ENCODE measurements at places on chromosomes 13 and 19.

DNA sequence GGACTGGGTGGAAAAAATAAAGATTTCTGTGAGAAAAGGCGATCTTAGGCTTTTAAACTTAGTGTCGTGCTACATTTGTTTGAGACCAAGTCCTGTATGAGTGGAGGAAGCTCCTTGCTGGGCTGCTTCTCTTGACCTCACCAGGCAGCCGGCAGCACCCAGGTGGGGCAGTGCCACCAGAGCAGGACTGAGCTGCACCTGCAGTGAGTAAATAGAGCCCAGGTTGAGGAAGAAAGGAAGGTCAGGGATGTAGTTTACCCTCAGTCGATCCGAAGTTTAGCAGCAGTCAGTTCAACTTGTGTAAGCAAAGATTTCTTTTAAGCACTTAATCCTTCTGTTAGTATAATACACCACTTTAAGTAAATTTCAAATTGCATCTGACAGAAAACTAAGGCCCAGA, 13.6 kb downstream of the HNRNPM start:
- DNase-seq = no peak

GRCh38 chr13:43089912-43090498, 66.6 kb downstream of the DNAJC15 start:
- DNase-seq = no peak

GRCh38 chr19:7106711-7107657, 37.5 kb downstream of the ZNF557 start:
- no peak for DNase-seq

GRCh38 chr13:95343944-95344343, 42.7 kb upstream of the ABCC4 start:
- DNase-seq = no peak

GRCh38 chr19:4367781-4368127, 24.4 kb downstream of the MPND start:
- DNase-seq = no peak

GRCh38 chr19:44055870-44056269, 4.0 kb downstream of the ZNF223 start:
- DNase-seq = no peak

DNA sequence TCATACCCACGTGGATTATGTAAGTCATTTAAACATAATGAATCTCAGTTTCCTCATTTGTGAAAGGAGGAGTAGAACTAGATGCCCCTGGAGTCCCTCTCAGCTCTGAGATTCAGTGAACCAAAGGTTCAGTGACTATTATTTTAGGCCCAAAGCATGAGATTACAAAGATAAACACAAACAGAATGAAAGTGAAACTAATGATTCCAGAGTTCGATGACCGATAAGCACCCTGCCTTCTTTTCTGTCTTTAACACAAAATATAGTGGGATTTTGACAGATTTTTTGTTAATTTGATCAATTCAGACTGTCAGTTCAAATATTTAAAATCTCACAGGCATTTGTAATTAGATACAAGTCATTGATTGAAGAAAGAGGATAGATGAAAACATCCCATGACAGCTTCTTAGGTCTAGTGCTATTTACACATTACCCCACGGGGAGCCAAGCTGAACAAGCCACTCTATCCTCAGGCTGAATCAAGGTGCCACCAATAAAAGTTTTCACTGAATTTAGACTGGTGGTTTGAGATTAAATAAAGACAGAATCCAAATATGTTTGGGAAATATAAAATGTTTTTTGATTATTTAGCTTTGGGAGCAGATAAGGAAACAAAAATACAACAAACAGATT, 64.6 kb upstream of the RAP2A start:
- no peak for DNase-seq

GRCh38 chr19:39968789-39969188, 2.2 kb upstream of the PSMC4 start:
- no peak for DNase-seq

DNA sequence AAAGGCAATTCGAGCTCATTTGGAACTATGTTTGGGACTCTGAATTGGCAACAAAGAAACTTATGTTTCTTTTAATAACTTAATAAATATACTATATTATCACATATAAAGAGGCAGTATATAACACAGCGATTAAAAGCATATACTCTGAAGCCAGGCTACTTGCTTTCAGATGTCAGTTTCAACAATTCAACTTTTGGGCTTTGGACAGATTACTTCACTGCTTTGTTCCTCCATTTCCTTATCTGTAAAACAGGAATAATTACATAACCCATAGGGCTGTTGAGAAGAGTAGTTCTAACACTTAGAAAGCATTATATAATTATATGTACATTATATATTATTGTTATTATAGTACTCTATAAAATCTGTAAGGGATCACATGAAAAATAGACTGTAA, 107.2 kb downstream of the EDNRB start:
- DNase-seq = no peak

- peak; percentile 85 for DNase-seq
Observed at GRCh38 chr19:39199025-39199424, 2.3 kb downstream of the NCCRP1 start.

GRCh38 chr13:76129305-76130000, 493.3 kb downstream of the LMO7 start:
- no peak for DNase-seq

DNA sequence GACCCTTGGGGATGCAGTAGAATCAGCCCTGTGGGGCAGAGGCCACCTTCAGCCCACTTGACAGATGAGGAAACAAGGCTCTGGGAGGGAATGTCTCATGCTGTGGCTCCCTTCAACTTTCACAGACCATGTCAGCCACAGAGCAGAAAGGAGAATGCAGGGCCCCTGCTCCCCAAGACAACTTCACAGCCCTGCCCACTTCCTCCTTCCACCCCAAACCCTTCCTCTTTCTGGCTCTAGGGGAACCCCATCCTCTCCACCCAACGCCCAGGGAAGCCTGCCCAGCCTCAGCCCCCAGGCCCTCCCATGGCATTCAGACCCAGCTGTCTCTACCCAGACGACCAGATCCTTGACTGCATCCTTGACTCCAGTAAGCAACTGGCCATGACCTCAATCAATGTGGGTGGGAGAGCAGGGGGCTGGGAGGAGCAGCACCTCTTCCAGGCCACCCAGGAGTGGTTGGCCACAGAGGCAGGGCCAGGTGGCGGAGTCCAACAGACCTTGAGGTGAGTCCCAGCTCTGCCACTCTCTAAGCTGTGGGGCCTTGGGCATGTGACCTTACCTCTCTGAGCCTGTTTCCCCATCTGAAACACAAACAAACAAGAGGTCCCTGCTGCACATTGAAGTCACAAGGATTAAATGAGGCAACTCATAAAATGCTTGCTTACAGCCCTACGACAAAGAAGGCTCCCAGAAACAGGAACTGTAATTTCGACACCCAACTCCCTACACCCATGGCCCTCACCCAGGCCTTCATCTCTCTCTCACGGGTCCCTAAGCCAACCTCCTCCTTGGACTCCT, 15.8 kb downstream of the DEDD2 start:
- DNase-seq = no peak

DNA sequence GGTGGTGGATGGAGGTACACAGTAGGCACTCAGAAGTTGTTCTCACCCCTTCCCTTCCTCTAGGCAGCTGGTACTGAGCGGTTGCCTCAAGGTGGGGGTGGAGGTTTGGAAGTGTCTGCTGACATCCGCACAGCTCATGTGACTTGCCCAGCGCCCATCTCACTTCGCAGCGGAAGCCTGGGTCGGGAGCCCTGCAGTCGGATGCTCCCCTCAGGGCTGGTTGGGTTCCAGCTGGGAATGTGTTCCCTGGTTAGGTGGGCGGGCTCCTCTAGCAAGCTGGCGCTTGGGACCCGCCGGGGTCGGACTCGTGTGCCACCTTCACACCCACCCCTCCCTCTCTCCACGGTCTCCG, 10.2 kb downstream of the PPP1R37 start:
- no peak for DNase-seq

GRCh38 chr13:50732712-50733111, 110.8 kb downstream of the DLEU7 start:
- no peak for DNase-seq

GRCh38 chr13:41291246-41291645, 19.8 kb upstream of the NAA16 start:
- DNase-seq = no peak

DNA sequence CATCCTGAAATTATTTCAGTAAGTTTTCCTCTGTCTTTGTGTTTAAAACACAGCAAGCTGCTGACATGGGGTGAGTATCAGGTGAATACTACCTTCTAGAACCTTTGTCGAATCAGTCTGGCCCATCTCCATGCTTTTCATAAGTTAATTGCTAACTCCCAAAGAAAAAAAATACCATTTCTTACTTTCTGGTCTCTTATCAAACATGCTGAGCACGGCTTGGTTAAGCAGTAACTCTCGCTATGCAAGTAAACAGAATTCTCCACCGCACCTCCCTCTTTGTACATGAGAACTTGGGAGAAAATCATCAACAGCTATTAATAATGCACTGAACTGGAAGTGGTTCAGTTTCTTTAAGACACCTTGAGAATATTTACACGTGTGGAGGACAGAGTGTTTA, 88.6 kb downstream of the FGF9 start:
- peak; percentile 33 for DNase-seq

GRCh38 chr13:73369095-73369494, 310.3 kb downstream of the KLF5 start:
- DNase-seq = no peak

- no peak for DNase-seq
Observed at GRCh38 chr13:46087481-46087880, 17.4 kb downstream of the CPB2 start.

GRCh38 chr19:33601583-33601982, 20.2 kb upstream of the CHST8 start:
- no peak for DNase-seq

- DNase-seq = no peak
Observed at GRCh38 chr19:1265615-1266128, 3.5 kb upstream of the CIRBP start.

GRCh38 chr13:51015973-51016372, 95.1 kb downstream of the C13orf42 start:
- no peak for DNase-seq

DNA sequence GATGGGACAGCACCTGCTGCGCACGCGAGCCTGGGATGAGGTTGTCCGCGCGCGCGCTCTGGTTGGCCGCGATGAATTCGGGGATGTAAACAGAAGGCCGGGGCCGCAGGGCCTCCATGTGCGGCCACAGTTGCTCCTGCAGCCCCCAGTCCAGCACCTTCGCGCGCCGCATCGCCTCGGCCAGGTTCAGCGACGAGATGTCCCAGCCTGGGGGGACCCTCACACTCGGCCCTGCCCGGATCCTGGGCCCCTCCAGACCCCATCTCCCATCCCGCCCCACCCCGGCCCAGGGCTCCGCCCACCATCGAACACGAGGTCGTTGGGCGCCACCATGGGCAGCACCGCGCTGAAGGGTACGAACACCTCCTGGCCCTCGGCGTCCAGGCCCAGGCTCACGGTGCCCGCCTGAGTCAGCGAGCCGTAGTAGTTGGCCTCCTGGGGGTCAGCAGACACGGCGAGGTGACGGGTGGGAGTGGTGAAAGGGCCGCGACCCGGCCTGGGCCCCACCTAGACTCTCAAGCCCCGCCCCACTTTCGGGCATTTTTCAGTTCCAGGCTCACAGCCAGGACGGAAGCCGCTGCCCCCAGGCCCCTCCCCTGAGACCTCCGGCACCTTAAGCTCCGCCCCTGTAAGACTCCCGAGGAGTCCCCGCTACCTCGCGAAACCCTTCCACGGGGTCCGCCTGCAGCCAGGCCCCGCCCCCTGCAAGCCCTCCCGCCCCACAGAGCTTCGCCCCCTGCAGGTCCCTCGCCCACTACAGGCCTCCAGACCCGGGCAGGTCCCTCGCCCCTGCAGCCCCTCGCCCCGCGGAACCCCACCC, 1.1 kb downstream of the ISYNA1 start:
- DNase-seq = peak; percentile 90

DNA sequence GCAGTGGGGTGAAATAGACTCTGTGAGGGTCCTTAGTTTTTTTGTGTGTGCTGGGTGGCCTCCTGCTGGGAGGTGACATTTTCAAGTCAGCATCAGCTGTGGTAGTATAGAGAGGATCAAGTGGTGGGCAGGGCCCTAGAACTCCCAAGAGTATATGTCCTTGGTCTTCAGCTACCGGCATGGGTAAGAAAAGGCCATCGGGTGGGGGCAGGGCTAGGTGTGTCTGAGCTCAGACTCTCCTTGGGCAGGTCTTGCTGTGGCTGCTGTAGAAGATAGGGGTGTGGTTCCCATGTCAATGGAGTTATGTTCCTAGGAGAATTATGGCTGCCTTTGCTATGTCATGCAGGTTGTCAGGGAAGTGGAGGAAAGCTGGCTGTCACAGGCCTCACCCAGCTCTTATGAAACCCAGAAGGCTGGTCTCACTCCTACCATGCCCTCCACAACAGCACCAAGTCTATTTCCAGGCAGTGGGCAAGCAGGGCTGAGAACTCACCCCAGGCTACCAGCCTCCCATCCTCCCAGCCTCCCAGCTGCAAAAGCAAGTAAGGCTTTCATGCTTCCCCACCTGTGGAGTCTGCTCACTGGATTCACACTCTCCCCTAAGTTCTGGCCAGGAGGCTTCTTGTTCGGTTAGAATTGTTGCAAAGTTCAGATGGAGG, 130.6 kb upstream of the SOX1 start:
- DNase-seq = no peak

DNA sequence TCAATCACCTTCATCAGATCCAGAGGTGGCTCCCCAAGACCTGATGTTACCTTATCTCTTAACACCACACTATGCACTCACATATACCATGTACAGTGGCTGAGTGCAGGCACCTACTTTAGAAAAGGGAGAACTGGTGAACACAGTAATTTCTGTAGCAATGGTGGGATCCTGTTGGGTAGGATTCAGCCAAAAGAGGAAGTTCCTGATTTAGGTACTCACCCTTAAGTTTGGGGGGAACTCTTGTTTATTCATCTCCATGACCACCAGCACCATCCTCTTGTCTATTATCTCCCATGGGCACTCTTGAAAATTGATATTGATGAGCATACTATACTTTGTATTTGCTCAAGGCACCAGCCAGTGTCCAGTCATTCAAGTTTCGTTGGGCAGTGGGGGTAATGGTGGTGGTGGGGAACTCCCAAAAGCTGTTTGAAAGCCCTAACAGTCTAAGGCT, 324.4 kb downstream of the LMO7 start:
- no peak for DNase-seq

- peak; percentile 34 for DNase-seq
Observed at GRCh38 chr13:107650081-107650701, 565.1 kb downstream of the LIG4 start.

- no peak for DNase-seq
Observed at GRCh38 chr13:105144020-105144419, 1391.4 kb downstream of the EFNB2 start.

- DNase-seq = no peak
Observed at GRCh38 chr13:20320885-20321284, 88.8 kb upstream of the GJB6 start.
